ENCODE measurements at places on chromosomes 1 and 21. TPM values are rescaled to one million over a fixed set of nuclear protein-coding genes. Genes with fewer than 3 reads are reported as not detected.

Gene NIBAN1
- total RNA-seq: 397 TPM

Gene OR2AK2
- not detected for total RNA-seq

Gene TMEM125
- total RNA-seq: not detected

Gene ZFYVE9
- total RNA-seq: 19.3 TPM

Gene CENPS
- 5.5 TPM for total RNA-seq

Gene LRP8
- total RNA-seq: 1.3 TPM

Gene TAF5L
- 10.0 TPM for total RNA-seq

Gene MYOG
- total RNA-seq: not detected

Gene ADGRL4
- total RNA-seq: 21.2 TPM

Gene TPTE
- total RNA-seq: not detected

Gene ADGRB2
- 10.0 TPM for total RNA-seq

Gene RASSF5
- total RNA-seq: 4.2 TPM

Gene RALGPS2
- total RNA-seq: 13.7 TPM

Gene TDRD5
- total RNA-seq: not detected

Gene SPRR2A
- not detected for total RNA-seq

Gene NGF
- total RNA-seq: 3.2 TPM

Gene CCDC27
- total RNA-seq: not detected

All from left ventricle myocardium superior (tissue), 1 donor.